ENCODE measurements at places on chromosomes 7 and 10. TPM values are rescaled to one million over a fixed set of nuclear protein-coding genes. Genes with fewer than 3 reads are reported as not detected.

IGF2BP3 gene
- total RNA-seq: 7.6 TPM

SLC26A5 gene
- total RNA-seq: not detected

HEPACAM2 gene
- total RNA-seq: not detected

OR2A1 gene
- 0.12 TPM for total RNA-seq

MACC1 gene
- 0.24 TPM for total RNA-seq

ZP3 gene
- total RNA-seq: 2.3 TPM

PNLIPRP2 gene
- total RNA-seq: not detected

ZNF679 gene
- not detected for total RNA-seq

CACNA2D1 gene
- total RNA-seq: 34.0 TPM

ARHGAP12 gene
- 74.7 TPM for total RNA-seq

PALD1 gene
- 0.16 TPM for total RNA-seq

MCM7 gene
- 12.8 TPM for total RNA-seq

CYP26A1 gene
- total RNA-seq: not detected

LRIT1 gene
- total RNA-seq: not detected

CC2D2B gene
- 0.32 TPM for total RNA-seq

DLD gene
- 55.2 TPM for total RNA-seq

IFIT1 gene
- total RNA-seq: 35.3 TPM

ZNF438 gene
- 6.5 TPM for total RNA-seq

LDB3 gene
- not detected for total RNA-seq

INSYN2A gene
- total RNA-seq: 0.16 TPM

CLDN12 gene
- 33.9 TPM for total RNA-seq
